ENCODE measurements at places on chromosomes 7 and 10.

- DNase-seq = peak; percentile 43
Observed at GRCh38 chr10:5551531-5552375, 27.0 kb downstream of the CALML3 start.

- no peak for DNase-seq
Observed at GRCh38 chr10:117139581-117140524, 1.8 kb upstream of the VAX1 start.

DNA sequence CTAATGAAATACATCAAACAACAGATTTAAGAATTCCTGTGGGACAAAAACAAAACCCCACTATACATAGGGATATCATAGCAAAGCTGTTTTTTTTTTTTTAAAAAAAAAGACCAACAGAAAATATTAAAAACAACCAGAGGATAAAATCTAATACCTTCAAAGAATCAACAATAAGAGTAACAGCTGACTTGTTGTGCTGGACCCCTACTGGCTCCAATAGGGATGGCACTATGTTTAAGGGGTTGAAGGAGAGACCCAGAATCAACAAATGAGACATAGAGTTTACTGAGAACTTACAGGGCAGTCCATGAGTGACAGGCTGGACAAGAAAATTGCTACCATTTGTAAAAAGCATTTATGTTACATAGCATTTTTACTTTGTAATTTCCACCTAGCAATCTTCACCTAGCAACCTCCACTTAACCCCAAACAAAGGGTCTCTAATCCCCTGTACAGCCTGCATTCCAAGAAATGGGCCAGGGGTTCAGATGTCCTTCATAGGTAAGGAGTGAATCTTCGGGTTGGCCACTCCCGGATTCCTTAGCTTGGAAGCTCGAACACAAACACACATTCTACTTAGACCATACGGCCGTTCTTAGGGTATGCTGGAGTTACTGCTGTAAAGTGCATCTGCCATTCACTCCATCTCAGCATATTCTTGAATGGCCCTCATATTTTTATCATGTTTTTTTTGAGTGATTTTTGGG is 25.8 kb downstream of the ASZ1 start:
- no peak for DNase-seq

DNA sequence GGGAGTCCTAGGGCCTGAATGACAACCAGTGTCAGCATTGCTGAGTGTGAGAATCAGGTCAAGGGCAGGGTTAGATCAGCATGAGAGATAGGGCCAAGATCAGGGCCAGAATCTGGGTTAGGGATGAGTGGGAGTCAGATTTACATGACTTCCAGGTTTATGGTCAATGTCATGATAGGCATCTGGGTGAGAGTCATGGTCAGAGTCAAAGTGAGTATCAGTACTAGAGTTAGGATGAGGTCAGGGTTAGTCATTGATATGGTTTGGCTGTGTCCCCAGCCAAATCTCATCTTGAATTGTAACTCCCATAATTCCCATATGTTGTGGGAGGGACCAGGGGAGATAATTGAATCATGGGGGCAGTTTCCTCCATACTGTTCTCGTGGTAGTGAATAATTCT is 12.3 kb downstream of the MRPS24 start:
- DNase-seq = no peak

DNA sequence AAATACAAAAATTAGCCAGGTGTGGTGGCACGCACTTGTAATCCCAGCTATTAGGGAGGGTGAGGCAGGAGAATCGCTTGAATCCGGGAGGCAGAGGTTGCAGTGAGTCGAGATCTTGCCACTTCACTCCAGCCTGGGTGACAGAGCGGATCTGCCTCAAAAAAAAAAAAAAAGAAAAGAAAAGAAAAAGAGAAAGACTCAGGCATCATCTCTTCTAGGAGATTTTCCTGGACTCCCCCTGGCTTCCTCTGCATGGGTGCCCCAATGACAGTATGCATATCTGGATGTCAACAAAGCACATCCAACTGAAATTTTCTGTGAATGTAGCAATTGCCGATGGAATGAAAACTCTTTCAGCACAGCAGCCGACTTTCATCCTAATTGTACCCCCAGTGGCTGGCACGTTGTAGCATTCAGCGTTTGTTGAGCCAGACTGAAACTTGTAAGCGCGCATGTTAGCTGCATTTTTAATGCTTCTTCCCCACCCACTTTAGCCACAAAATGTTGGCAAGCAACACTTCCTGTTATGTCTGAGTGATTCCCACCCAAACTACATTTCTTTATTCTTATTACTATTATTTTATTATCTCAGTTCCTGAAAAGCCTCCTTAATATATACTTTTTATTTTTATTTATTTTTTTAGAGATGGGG is 70.2 kb downstream of the PRTFDC1 start:
- DNase-seq = peak; percentile 23

- DNase-seq = no peak
Observed at GRCh38 chr10:69208761-69209160, 11.4 kb upstream of the HKDC1 start.

- DNase-seq = no peak
Observed at GRCh38 chr10:78454123-78454645, 420.5 kb downstream of the RPS24 start.

GRCh38 chr7:116150588-116150987 is 59.8 kb upstream of the TES start:
- no peak for DNase-seq

DNA sequence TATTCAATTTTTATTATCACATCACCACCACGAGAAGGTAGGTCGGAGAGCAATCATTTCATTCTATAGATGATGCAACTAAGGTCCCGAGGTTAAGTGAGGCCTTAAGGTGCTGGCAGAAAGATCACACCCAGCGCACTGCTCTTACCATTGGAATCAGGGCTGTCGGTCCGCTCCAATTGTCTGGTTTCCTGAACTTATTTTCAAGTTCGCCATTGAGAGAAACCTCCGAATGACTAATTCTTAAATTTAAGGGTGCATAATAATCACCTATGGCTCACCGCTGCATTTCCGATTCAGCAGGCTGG is 625 bp upstream of the GSTO2 start:
- DNase-seq = no peak

GRCh38 chr7:14748461-14748860 is 154.1 kb downstream of the DGKB start:
- no peak for DNase-seq

DNA sequence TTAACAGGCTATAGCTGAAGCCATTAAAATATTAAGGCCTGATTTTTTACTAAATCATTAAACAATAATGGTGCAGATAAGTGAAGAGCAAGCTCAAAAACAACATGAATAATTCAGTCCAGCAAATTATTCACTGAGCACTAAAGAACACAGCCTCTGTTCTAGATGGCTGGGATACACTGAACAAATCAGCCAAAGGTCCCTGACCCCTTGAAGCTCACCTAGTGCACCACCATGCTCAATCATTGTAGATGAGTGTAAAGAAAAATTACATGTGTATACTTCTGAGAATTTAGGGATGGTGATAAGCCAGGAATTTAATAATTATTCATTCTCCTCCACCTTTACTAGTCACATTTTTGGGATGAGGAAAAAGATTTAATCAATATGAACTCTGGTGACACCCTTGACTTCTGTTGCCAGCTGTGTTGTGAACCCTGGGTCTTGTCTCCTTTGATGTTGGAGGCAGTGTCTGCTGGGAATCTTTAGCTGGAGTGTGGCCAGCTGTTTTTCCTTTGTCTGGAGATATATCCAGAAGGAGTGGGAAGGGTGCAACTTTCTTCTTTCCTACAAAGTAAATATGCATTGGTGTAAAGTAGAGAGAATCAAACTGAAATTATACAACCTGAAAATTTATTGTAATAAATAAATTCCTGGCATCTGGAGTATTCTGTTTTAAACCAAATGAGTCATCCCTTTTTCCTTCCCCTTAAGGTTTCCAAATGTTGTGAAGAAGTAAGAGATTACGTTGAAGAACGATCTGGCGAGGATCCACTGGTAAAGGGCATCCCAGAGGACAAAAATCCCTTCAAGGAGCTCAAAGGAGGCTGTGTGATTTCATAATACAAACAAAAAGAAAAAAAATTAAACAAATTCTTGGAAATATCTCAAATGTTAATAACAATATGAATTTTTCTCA is 4.0 kb downstream of the GNGT1 start:
- no peak for DNase-seq

DNA sequence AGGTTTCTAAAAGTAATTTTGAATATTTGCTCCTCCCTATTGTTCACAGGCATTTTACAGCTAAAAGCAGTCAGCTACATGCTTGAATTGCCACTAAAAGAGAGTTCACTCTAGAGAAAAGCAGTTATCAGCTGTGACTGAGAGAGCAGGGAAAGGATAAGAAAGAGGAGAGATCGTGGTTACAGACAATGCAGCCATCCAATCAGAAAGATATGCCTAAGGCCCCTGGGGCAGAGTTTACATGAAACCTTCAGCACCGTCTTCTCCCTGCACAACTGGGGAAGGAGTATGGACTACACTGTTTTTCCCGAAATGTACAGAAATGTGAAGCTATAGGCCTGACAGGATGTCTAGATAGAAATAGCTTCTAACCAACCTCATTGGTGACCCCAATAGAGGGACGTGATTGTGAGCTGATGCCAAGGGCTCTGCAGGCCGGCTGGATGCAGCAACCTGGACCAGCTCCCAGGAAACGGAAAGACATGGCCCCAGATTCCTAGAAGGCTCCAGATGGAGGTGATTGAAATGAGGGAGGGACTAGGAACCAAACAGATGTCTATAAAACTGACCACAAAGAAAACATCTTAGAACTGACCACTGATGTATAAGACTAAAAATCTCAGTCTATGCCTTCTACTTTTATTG is 3.2 kb upstream of the VSTM4 start:
- no peak for DNase-seq

DNA sequence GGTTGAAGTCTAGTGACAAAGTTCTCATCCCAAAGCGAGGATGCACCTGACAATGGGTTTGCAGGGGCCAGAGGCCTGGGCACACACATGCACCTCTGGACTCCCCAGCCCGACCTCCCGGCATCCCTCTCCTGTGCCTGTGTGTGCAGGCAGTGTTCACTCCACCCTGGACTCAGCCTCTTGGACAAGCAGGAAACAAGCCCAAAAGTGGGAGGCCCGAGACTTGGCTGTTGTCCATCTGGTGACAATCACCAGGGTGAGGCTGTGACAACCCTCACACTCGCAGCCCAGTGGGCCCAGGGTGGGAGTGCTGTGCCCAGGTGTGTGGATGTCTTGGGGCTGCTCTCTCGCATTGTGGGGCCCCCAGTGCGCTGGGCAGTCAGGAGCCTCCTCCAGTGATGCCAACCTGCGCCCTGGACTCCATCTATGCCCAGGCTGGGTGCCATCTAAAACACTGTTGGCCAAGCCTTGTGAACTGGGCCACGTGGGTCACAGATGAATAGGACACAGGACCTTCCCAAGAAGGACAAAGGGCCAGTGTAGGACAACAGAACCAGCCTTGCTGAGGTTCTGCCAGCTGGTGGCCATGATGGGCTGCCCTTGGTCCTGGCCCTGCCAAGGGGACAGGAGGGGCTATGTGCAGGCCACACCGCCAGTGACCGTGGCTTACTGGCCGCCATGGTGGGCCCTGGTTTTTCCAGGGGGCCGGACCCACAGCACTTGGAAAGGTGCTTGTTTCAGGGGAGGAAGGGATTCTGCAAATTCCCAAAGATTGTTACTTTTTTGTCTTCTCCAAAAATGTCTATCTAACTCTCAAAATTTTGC is 144.3 kb downstream of the TCERG1L start:
- no peak for DNase-seq

GRCh38 chr7:44966731-44967538 is 11.9 kb downstream of the MYO1G start:
- no peak for DNase-seq

GRCh38 chr10:8032558-8032957 is 21.9 kb upstream of the GATA3 start:
- DNase-seq = no peak

GRCh38 chr7:157433628-157434027 is 96.8 kb downstream of the DNAJB6 start:
- no peak for DNase-seq

DNA sequence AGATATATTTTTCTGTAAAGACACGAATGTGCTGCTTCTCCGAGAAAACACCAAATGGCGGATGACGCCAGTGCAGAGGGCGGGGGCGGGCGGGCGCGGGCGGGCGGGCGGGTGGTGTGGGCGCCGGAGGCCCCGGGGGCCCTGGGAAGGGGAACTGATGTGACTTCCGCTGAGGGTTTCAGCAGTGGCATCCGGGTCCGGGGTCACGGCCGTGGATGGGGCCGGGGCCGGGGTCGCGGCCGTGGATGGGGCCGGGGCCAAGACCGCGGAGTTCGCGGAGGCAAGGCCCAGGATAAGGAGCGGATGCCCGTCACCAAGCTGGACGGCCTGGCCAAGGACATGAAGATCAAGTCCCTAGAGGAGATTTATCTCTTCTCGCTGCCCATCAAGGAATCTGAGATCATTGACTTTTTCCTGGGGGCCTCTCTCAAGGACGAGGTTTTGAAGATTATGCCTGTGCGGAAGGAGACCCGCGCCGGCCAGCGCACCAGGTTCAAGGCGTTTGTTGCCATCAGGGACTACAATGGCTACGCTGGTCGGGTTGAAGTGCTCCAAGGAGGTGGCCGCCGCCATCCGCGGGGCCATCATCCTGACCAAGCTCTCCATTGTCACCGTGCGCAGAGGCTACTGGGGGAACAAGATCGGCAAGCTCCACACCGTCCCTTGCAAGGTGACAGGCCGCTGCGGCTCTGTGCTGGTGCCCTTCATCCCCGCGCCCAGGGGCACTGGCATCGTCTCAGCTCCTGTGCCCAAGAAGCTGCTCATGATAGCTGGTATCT is 20.3 kb upstream of the IGF2BP3 start:
- peak; percentile 50 for DNase-seq

DNA sequence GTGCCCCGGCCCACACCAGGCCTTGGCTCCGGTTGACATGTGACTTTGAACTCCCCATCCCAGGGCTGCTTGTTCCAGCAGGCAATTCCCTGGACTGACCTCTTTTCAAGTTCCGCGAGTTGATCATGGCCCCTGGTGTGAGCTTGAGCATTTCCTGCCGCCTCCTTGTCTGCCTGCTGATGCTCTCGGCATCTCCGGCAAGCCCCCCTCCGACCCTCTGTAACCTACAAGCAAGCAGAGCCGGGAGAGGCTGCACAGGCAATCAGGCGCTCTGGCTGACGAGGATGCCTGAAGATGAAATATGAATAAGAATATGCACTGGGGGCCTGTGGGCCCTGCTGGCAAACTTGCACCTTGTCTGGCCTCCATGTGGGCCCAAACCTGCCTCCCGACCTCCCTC is 304.9 kb upstream of the MKI67 start:
- no peak for DNase-seq

GRCh38 chr7:76244781-76245391 is 43.2 kb downstream of the SRRM3 start:
- DNase-seq = no peak

DNA sequence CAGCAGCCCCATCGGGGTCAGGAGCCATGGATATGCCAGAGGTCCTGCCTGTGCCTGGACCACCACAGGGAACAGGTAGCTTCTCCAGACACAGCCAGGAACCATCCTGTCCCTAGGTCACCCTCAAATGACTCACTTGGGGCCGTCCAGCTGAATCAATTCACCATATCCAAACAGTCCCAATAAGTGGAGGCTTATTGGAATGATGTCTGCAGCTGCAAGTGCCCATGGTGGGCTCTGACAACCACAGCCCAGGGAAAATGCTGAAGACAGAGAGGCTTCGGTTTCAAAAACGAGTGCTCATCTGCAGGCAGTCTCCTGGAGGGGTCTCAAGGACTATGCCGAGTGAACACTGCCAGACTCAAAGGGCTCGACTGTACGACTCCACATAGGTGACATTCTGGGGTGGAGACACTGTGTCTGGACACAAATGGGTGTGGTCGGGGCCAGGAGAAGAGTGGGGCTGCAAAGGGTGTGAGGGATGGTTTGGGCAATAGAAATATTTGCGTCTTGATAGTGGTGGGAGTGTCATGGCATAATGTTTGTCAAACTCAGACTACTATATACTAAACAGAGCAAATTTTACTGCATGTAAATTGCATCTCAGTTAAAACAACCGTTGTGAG is 204.8 kb downstream of the TNS3 start:
- DNase-seq = no peak
